ENCODE measurements at places on chromosomes 6 and 20.

DNA sequence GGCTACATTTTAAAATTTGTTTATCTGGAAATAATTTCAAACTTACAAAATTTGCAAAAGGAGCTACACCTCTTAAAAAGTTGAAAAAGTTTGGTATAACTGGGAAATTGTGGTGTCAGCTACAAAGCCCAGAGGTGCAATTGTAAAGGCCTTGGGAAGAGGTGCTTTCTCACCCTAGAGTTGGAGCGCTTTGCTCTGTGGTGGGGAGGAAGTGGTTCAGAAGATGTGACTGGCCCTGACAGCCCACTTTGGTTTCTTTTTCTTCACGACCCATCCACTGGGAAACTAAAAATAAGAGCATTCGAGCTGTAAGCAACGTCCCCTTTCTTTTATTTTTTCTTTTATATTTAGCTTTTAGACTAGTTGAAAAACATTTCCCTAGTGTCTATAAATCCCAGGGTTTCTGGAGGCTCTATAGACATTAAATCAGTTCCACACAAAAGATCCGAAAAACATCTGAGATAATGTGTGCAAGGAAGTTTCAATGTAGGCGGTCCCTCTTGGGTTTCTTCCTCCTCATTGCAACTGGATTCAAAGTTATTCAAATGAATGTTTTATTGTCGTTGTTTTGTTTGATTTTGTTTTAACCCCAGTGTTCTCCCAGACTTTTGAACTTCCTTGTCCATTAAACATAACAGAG is 397.8 kb downstream of the KIF16B start:
- DNase-seq, result no peak

DNA sequence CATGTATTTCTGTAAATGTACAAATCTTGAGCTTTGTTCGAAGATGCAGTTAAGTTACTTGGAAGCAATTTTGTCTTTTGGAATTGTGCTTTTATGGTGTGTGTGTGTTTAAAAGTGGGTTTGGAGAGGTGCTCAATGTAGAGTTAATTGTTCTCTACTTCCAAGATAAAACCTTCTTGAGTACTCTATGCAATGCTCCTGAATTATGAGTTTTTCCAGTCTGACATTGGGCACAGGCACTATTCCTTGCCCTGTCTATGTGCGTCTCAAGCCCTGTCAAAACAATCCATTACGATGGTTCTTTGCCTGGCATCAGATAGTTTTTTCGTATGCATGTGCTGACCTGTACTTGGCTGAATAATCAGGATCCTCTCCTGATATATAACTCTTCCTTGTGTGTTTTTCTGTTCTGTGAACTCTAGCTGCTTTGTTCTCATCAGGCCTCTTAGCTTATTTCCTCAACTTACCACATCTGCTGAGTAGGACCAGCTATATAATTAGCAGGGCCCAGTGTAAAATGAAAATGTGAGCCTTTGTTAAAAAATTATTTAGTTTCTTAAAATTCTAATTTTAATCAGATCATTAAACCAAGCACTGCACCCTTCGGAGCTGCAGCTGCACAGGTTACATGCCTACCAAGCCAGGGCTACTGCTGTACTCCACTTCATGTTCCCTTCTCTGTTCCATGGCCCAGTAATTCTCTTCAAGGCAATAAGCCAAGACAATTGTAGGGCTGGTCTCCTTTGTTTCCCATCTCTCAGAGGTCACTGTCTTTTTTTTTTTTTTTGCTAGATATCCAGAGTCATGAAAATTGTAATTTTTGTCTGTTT is 160.1 kb downstream of the ZFAND3 start:
- no peak for DNase-seq

GRCh38 chr6:63560801-63561287 is 11.4 kb upstream of the LOC128125822 start:
- no peak for DNase-seq

GRCh38 chr20:34967421-34967820 is 11.8 kb downstream of the MYH7B start:
- DNase-seq, result no peak

DNA sequence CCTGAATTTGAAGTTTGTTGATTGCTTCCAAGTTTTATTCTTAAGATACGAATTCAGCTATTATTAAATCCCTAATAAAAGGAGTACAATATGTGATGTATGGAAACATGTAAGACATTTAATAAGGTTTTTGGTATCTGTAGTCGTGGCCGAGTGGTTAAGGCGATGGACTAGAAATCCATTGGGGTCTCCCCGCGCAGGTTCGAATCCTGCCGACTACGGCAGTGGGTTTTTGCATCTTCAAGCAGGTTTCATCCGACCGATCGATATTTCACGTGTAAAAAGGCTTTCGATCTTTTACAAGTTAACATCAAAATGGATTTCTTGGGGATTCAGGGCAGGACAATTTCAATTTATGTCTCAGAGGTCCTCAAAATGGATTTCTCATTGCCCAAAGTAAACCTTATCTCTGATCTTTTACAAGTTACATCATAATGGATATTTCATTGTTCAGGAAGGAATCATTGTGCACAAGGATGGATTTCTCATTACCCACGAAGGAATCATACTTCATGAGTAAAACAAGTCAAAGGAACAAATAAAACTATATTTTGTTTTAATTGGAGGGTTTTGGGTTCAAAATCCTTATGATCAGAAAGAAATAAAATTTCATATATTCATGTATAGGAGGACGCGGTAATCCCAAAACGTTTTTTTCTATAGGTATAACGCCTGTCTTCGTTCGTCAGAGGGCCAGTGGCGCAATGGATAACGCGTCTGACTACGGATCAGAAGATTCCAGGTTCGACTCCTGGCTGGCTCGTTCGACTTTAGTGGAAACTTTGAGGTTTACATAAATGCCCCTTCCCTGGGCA is 37.3 kb upstream of the BTN3A2 start:
- DNase-seq, result peak; percentile 50

GRCh38 chr20:38799203-38799602 is 6.3 kb upstream of the PPP1R16B start:
- DNase-seq, result no peak

DNA sequence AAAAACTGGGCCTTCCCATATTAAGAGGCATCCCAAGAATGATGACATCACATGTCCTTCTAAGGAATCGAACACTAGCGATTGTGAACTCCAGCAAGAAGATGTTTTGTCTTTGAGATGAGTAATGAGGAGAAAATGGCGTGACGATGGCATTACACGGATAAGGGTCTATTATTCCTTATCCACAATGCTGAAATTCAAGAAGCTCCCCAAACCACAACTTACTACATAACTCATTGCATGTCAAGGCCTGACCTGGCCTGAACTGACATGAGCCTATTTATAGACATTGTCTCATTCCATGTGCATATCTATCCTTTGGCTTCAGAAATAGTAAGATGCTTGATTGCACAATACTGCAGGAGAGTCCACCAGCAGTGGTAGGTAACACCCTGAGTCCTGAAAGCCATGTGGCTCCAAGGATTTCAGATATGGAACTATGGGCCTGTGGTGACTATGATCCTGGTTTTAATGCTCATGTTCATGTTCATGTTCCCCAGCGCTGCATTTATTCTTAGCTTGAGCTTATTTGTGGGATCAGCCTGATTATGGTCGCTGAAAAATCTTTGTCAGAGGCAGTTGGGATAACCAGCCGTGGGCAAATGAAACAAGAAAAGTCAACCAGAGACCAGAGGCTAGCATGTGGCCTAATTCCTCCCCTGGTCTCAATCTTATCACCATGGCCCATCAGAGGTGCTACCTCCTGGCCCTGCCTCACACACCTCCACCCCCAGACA is 183.2 kb upstream of the JARID2 start:
- no peak for DNase-seq

DNA sequence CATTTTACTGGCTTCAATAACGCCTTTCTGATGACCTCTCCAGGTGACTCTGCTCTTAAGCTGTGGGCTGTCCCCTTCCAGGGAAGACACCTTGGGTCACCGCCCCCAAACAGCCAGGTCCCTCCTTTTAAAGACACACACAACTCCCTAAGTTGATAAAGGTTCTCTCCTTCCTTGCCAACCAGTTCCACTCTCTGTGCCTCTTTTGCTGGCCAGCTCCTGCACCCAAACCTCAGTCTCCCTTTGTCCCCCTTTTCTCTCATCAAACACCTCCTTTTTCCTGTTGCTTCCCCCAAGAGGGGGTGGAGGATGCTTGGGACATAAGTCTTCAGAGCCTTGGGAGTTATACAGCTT is 1.0 kb downstream of the NCOA6 start:
- peak; percentile 73 for DNase-seq

- DNase-seq, result no peak
Observed at GRCh38 chr20:46300281-46300680, 8.0 kb downstream of the CDH22 start.

GRCh38 chr6:920512-920911 is 227.6 kb upstream of the EXOC2 start:
- DNase-seq, result no peak

GRCh38 chr6:167882244-167882643 is 55.5 kb downstream of the AFDN start:
- no peak for DNase-seq

DNA sequence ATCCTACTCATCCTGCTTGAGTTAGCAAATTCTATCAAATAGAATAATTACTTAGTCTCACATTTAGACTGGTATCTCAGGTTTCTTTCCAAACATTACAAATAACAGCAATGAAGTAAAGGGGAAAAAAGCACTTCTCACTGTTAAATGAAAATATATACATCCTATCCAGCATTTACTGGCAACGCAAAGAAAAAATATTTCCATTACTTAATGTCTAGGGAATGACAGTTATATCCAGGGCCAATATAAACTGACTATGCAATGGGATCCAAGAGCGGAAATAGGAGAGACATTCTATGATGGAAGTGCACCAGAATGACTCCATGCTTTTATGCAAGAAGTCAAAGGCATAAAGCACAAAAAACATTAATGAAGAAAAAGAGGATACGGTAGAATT is 60.3 kb downstream of the ME1 start:
- no peak for DNase-seq

DNA sequence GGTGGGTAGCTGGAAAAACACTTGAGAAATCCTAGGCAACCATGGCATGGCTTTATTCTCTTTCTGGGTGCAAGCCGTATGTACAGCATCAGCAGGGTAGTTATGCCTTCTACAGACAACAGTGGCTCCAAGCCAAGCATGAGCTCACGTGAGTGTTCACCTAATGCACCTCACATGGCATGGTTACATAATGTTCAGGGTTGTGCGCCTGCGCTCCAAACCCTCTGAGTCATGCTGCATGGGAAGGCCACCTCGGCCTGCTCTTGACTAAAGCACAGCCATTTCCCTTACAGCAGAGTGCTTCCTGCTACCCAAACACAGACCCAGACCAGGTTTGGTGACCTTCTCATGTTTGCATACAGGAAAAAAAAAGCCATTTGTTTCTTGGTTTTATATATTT is 96.2 kb downstream of the VIP start:
- no peak for DNase-seq

GRCh38 chr20:49505518-49505917 is 23.1 kb upstream of the KCNB1 start:
- DNase-seq, result no peak

- DNase-seq, result peak; percentile 79
Observed at GRCh38 chr6:149648148-149649145, at the start of gene KATNA1. TSS of gene KATNA1 (minus strand) at chr6:149648714. CDS start at chr6:149638547, 10,167 bp downstream.

GRCh38 chr6:156862711-156863110 is 85.5 kb downstream of the ARID1B start:
- DNase-seq, result no peak

- DNase-seq, result no peak
Observed at GRCh38 chr20:61756966-61757677, 308.6 kb downstream of the TAF4 start.

DNA sequence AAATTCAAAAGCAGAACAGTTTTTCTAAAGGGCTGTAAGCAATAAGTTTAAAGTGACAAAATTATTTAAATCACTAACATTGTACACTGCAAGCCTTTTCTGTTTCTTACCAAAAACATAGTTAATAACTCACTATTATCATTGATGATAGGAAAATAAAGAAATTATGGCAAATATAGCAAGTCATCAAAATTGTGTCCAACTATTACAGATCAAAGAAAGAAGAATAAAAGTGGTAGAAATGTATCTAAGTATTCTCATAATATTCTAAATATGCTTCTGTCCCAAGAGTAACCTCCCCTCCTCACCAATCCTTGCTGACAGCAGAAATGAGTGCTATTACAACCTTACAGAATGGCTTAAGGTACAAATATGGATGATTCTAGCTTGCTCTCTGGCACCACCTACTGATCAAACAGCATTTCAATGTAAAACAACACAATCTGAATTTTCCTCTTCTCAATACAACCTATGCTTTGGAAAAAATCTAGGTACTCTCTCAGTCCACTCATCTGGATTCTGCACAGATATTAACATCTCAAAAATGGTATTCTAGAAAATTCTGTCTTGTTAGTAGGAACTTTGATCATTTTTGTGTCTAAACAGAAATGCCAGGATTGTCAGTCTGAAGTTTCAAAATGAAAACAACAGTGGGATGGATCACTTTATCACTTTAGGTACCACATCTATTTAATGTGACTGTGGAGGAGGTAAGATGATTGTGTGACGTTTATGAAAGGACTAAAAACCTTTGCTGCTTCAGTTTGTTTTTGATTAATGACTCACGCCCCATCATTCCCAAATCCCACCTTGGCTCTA is 40.9 kb downstream of the ZFP64 start:
- peak; percentile 4 for DNase-seq

- DNase-seq, result no peak
Observed at GRCh38 chr20:19981031-19981451, 36.1 kb upstream of the NAA20 start.

DNA sequence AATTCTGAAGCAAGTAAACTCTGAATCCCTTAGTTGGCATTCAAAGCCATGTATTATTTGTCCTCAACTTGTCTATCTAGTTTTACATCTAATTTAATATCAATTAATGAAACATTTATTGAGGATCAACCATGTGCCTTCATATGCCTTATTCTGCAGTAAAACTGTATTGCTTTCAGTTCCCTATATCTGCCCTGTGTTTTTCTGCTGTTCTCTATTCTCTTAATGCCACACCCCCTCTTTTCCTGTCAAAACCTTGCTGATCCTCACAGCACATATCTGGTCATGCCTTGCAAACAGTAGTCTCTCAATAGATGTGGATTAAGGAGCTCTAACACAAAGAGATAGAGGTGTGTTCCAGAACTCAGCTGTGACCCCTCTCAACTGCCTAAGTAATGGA is 2.0 kb downstream of the FIG4 start:
- no peak for DNase-seq

DNA sequence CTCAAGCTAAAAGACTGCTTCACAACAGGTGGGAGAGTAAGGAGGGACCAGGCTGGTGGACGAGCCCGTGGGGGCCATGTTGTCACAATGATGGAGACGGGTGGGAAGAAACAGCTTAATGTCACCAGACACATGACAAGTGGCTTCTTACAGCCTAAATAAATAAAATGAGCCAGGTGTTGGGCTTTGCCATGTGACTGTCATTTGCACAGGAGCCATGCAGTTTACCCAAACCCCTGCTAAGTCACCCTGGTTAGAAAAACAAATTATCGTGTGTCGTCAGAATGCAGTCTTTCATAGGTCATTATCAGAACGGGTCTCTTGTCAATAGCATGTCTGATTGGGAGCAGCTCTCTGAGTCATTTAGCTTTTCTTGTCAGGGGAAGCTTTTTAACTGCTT is 18.5 kb downstream of the BTBD3 start:
- no peak for DNase-seq

GRCh38 chr6:44820321-44820720 is 432.8 kb downstream of the CDC5L start:
- DNase-seq, result no peak
